Amniotic epithelial cell (primary cell): ENCODE measurements at places on chromosomes 3 and 15.

- DNase-seq, result peak; percentile 68
Measured at GRCh38 chr15:45417303-45417950, 39.1 kb upstream of the GATM start.

DNA sequence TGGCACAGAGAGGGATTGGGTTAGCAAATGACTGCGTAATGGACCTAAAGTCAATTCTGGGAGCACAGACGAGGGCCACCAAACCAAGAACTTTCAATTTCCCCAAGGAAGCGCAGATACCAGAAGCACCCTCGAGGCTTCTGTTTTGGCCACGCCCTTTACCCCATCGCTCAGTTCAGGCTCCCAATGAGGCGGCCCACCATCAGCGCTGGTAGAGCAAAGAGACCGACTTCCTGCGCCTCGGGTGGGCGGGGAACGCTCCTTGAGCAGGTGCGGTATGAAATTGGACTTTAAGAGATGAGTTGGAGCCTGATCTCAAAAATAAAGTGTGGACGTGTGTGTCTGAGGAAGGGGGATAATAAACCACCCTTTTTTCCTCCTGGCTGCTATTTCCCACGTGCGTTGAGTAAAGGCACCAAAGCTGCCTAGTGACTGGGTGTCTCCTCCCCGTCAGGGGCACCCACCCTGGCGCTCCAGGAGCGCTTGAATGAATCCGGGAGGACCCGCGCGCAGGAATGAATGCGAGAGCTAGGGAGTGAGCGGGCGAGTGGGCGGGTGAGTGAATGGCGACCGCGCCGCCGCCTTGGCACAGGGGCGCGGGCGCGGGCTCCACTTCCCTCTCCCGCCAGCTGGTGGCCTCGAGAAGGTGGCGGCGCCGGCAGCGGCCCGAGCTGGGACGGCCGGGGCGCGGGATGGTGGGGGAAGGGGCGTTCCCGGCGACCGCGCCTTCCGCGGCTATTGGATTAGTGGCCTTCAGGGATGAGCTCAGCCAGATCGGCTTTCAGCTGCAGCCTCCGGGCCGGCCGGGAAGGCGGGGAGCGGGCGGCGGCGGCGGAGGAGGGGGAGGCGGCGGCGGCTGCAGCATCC is at the start of gene SPSB4:
Gene SPSB4, plus strand, starts transcription at position 772 of the 867 bp plus-strand sequence. CDS start 14,758 bp downstream, outside the sequence.
- no peak for DNase-seq

GRCh38 chr3:141151439-141151838 is 80.2 kb upstream of the PXYLP1 start:
- peak; percentile 8 for DNase-seq

DNA sequence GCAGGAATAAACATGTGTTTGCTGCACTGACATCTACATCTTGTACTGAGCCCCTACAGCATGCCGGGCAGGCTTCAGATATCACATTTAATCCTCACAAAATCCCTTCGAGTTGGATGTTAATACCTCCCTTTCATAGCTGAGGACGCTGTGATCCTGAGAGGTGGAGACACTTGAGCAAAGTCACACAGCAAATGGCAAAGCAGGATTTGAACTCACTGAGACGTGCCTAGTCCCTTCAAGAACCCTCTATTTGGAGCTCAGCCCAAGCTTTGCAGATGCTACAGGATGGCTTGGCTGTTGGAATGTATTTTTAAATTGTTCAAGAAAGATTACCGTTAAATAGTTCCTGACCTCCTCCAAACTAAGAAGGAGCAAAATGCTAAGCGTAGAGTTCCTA is 64.6 kb upstream of the SLC6A6 start:
- no peak for DNase-seq

DNA sequence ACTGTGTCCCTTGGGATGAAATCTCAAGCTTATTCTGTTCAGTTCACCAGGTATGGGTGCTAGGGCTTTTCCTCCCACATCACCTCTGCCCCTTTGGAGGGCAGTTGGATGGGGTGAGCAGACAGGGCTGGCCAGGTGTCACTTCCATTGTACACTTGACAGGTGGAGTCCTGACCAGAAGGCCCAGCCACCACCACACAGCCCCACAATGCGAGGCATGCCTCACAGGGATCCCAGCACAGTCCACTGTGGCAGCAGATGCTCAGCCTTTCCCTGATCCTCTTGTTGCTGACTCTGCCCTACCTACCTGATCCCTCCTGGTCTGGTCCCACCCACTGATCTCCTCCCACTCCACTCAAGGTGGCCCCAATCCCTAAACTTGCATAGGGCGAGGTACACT is 88.2 kb downstream of the ANP32A start:
- DNase-seq, result no peak

DNA sequence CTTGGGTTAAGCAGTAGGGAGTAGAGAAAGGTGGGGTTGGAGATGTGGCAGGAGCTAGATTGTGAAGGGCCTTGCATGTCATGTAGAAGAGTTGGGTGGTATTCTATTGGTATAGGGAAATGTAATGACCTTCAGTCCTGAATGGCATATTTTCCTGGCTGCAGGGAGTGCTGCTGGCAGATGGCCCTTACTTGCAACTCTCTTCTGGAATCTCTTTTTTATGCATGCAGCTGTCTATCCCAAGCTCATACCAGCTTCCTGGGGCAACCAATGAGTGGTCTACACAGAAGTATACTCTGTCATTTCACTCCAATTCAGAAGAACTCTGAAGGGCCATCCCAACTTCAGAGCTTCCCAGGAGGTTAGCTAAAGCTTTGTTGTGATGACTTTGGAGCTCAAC is 144.7 kb upstream of the ANKRD28 start:
- DNase-seq, result no peak

GRCh38 chr15:62616746-62617145 is 425.8 kb upstream of the TPM1 start:
- DNase-seq, result no peak

DNA sequence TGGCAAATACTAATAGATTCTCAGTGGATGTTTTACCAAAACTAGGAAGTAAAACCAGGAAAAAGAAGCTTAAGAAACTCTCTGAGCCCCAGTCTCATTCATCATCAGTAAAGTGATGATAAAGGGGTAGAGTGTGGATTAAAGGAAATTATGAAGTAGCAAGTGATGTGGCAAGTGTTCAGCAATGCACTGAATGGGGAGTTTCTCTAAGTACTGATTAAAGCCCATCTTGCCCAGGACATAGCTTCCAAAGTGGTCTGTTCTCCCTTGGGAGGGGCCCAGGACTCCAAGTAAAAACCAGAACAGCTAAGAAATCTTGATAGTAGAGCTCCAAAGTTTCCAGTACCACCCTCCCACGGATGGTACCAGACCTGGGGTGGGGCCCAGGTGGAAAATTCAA is 137.3 kb downstream of the WNT5A start:
- DNase-seq, result no peak

GRCh38 chr3:140906785-140907184 is 34.9 kb upstream of the SLC25A36 start:
- no peak for DNase-seq

- no peak for DNase-seq
Measured at GRCh38 chr15:48442011-48442410, 110.8 kb downstream of the DUT start.

GRCh38 chr3:141346839-141347238 is 21.5 kb upstream of the ZBTB38 start:
- no peak for DNase-seq

DNA sequence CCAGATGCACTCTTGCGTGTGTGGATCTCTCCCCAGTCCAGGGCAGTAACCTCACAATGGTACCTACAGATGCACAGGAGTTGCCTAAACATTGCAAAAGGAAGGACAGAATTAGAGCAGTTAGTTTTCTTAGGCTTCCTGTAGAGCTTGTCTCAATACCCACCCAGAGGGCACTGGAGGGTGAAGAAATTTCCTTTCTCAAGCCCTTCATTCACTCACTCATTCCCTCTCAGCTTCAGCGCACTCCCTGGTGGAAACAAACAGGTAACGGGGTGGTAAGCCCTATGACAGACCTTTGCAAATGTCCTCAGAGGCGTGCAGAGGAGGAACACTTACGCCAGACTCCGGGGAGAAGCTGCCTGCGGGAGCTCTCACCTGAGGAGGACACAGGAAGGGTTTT is 267.4 kb upstream of the HES1 start:
- no peak for DNase-seq
